Activated CD8-positive, alpha-beta memory T cell treated with anti-CD3 and anti-CD28 coated beads for 36 hours (primary cell): ENCODE measurements at places on chromosomes 4 and X. TPM values are rescaled to one million over a fixed set of nuclear protein-coding genes. Genes with fewer than 3 reads are reported as not detected.

MAGEC2 gene
- not detected for total RNA-seq

CYP2U1 gene
- 2.9 TPM for total RNA-seq

GLOD5 gene
- not detected for total RNA-seq

NHS gene
- total RNA-seq: 13.6 TPM

MAML3 gene
- 0.65 TPM for total RNA-seq

ANKRD50 gene
- 0.21 TPM for total RNA-seq
